NCI-H1417 treated with DMSO at 0.1 percent for 48 hours (cell line): ENCODE measurements at places on chromosomes 12 and 14.

DNA sequence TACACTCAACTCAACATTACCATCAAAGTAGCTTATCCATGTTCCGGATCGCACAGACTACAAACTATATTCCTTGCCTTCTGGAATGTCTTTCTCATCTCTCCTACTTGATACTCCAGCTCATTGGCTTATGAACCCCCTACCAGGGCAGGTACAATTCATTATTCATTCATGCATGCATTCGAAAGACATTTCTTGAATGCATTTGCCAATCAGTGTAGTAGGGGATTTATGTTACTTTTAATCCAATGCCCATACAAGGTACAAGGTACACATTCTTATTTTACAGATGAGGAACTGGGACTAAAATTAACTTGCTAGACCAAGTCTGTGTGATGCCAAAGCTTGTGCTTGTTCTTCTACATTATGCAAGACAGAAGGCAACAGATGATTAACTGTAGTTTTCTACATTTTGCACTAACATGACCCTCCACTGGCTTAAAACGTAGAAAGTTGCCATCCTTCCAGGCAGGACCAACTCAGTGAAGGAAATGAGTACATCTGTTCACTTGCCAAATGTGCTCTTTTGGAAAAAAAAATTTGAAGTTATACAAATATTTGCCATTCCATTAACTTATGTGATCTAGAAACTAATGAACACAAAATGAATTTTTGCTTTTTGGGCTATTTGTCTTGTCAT is 53.8 kb upstream of the KCNJ8 start:
- no peak for DNase-seq

DNA sequence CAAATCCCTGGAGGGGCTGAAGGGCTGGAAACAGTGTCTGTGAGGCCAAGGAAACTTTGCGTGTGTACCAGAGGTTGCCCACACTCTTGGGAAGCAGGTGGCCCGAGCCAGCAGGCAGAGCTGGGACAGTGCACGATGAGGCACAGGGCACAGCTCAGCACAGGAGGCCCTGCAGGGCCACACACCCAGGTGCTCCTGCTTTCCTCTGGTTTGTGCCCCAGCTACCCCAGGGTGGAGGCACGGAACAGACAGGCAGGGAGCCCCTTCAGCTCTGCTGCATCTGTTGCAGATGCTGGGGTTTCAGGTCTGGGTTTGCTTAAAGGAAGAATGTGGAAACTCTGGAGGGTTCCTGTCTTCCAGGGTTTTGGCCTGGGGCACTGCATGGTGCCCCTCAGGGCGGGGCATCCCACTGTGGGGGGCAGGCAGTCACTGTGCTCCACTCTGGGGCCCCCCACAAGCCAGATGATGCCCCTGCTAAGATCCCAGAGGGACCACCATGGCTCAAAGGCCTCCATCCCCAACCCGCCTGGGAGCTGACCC is 8.6 kb downstream of the TMEM179 start:
- no peak for DNase-seq

DNA sequence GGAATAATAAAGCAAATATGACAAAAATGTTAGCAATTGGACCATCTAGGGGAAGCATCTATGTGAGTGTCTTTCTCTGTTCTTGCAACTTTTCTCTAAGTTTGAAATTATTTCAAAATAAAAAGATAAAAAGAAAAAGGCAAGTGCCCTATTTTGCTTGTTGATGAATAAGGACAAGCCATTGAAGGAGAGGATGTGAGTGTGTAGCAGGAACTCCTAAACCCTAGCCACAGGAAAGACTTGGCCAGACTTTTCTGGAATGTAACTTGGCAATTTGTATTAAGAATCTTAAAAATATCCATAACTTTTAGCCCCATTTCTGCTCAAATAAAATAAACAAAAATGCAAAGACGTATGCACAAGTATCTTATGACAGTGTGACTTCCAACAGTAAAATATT is 279.4 kb downstream of the CACNA1C start:
- DNase-seq = no peak

GRCh38 chr14:37230551-37231194 is 32.9 kb downstream of the MIPOL1 start:
- DNase-seq = peak; percentile 72

GRCh38 chr14:67487937-67488893 is at the start of gene TMEM229B:
TSS of gene TMEM229B (minus strand) at chr14:67488721. CDS start at chr14:67473923, 14,798 bp downstream.
- no peak for DNase-seq

GRCh38 chr14:23528555-23528954 is 23.0 kb downstream of the ZFHX2 start:
- no peak for DNase-seq

- no peak for DNase-seq
These were observed 14.2 kb upstream of the NIN start for GRCh38 chr14:50845166-50845565.

GRCh38 chr14:54532111-54533012 is 22.7 kb downstream of the CGRRF1 start:
- DNase-seq = no peak

DNA sequence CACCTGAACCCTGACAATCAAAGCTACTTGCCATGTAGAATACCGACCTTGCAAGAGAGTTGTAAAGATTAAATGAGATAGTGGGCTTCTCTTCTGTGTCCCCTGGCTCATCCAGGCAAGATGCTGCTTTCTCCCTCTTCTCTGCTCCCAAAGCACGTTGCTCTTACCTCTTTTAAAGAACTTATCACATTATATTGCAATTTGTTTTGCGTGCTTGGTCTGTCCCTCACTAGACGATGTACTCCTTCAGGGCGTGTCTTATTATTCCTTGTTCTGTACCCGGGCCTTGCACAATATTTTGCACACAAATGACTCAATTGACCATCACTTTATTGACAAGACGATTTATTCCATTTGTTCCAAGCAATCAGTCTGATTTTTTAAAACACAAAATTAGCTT is 3.3 kb downstream of the DCN start:
- no peak for DNase-seq

GRCh38 chr12:85784096-85784720 is 52.0 kb downstream of the RASSF9 start:
- DNase-seq = peak; percentile 39

GRCh38 chr12:77204083-77204482 is 138.7 kb upstream of the E2F7 start:
- DNase-seq = no peak

DNA sequence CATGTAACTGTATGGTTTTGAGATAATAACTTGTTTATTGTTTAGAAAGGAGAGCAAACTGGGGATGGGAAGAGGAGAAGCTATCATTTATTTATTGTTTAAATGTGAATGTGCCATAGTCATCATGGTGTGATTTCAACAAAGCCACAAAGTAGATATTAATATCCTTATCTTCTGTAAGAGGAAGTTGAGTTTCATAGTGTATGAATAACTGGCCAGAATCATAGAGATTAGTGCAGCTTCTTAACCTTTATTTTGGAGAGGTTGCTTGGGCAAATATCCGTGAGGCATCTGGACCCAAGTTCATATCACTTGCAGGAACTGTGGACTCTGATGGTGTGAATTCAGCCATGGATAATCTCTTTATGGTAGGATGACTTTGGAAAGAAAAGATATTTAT is 26.8 kb upstream of the LYZ start:
- DNase-seq = no peak

DNA sequence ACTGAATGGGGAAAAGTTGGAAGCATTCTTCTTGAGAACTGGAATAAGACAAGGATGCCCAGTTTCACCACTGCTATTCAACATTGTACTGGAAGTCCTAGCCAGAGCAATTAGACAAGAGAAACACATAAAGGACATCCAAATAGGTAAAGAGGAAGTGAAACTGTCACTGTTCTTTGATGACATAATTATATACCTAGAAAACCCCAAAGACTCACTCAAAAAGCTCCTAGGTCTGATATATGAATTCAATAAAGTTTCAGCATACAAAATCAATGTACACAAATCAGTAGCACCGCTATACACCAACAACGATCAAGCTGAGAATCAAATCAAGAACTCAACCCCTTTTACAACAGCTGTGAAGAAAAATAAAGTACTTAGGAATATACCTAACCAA is 157.3 kb upstream of the DDHD1 start:
- DNase-seq = no peak

- no peak for DNase-seq
These were observed 3.6 kb upstream of the FZD10 start for GRCh38 chr12:130158754-130159059.

- DNase-seq = no peak
These were observed 39.8 kb upstream of the GPR68 start for GRCh38 chr14:91284146-91284790.

GRCh38 chr14:51357250-51357649 is 117.2 kb downstream of the TMX1 start:
- DNase-seq = no peak

DNA sequence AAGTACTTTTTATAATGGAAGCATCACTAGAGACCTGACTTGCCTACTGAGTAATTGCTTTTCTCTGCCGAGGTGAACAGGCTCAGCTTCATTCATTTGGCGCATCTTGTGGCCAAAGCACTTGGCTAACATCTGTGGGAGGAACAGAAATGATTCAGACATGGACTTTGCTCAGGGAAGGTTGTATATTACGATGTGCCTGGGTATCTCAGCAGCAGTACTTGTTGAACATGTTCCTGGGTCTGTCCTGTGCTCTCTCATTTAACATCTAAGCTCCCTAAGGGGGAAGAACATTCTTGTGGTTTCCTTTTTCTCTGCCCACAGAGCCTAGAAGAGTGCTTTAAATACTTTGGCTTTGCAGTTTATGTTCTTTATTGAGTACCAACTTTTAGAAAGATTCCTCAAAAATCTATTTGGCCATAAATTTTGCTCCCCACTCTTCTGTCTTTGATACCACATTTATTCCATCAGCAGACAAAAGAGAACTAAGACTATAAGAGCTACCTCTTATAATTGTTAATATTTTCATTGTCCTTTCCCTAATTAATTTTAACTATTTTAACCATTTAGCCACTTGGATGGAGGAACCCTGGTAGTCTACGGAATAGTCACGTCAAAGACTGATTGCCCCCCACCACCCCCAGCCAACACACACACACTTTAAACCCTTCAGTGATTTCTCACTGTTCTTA is 101.2 kb upstream of the EGLN3 start:
- DNase-seq = no peak

- no peak for DNase-seq
These were observed 1.9 kb downstream of the ARHGEF40 start for GRCh38 chr14:21072031-21072473.

DNA sequence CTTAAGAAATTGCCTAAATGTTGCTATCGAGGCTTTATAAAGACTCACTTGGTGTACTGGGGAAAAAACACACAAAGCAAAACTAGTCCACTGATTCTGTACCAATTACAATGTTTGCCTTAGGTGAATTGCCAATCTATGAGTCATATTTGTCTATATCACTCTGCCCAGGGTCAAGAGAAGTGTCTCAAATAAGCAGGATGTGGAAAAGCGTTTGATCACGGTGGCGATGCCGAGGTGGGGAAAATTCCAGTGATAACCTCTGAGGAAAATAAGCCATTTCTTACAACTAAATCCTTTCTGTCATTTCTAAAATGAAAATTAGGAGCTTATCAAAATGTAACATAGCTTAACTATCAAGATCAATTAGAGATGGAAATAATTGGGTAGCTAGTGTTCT is 148.6 kb upstream of the DIO3 start:
- DNase-seq = no peak

- DNase-seq = no peak
These were observed 546.7 kb downstream of the SNAPC1 start for GRCh38 chr14:62308891-62309290.

- DNase-seq = no peak
These were observed 25.6 kb upstream of the KRAS start for GRCh38 chr12:25276199-25276937.

GRCh38 chr12:33000016-33000415 is 103.4 kb upstream of the PKP2 start:
- no peak for DNase-seq

DNA sequence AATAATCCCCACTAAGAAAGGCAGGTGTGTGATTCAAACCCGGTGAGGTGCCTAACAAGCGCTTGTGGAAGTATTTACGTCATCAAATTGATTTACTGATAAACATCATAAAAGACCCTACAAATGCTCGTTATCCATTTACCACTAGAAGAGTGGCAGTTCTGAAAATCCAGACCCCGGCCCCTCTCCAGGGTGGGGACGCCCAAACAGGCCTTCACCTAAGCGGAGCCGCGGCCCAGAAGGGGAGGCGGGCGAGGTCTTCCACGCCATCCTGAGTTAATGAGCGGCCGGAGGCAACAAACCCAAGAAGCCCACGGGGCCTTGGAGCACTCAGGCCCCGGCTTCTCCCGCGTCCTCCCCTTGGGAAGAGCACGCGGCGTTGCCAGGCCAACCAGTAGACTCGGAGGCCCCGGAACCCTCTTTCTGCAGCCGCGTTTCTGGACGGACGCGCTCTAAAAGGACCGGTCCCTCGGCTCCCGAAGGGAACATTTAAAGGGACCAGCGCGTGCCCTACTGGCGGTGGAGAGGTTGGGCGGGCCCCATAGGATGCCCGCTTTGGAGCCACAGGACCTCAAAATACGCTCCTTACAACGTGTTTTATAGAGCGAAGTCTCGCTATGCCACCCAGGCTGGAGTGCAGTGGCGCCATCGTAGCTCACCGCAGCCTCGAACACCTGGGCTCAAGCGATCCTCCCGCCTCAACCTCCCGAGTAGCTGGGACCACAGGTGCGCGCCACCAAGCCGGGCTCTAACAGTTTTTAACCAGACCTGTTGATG is 3.5 kb downstream of the PTPN21 start:
- DNase-seq = peak; percentile 47

DNA sequence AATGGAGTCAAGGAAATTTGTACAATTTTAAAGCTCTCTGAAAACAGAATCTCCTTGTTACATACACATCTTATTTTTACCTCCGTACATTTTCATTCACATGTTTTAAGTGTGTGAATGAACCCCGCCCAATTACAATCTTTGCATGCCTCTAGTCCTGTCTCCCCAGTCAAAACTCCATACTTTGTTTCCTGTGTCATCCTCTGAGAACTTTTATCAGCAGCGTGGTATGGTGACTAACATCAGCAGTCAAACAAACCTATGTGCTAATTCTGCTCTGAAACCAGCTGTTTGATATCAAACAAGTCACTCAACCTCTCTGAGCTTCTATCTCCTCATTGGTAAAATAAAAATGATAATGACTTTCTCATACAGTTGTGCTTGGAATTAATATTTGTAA is 15.8 kb upstream of the ERGIC2 start:
- DNase-seq = no peak

- DNase-seq = peak; percentile 85
These were observed 473.5 kb downstream of the ETNK1 start for GRCh38 chr12:23098517-23098916.

GRCh38 chr14:100296106-100296651 is 10.1 kb downstream of the SLC25A29 start:
- DNase-seq = no peak

- no peak for DNase-seq
These were observed 2.6 kb upstream of the C14orf180 start for GRCh38 chr14:104576970-104577332.
